ENCODE measurements at places on chromosomes 11 and 22. TPM values are rescaled to one million over a fixed set of nuclear protein-coding genes. Genes with fewer than 3 reads are reported as not detected.

Gene TMEM45B
- polyA plus RNA-seq: 247 TPM

Gene POU2AF3
- polyA plus RNA-seq: 17.2 TPM

Gene ASCL2
- polyA plus RNA-seq: 15.8 TPM

- no peak overlapping the region for H3K4me3 ChIP-seq
- no peak overlapping the region for H3K27ac ChIP-seq
- H3K36me3 ChIP-seq: no peaks in the 10 kb centered on the region
- no peak for DNase-seq
Measured at GRCh38 chr11:19321351-19321750, 80.6 kb upstream of the E2F8 start.

DNA sequence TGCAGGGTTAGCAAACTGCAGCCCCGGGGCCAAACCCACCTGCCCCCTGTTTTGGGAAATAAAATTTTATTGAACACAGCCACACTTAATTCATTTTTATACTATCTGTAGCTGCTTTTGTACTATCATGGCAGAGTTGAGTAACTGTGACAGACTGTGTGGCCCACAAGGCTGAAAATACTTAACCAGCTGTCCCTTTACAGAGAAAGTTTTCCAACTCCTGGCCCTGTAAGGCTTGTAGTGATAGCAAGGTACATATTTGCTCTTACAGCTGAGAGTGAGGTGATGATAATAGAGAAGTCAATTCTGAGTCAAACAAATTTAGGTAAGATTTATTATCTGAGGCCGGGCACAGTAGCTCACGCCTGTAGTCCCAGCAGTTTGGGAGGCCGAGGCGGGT, 87.4 kb upstream of the SLC6A5 start:
- no peaks in the 10 kb centered on the region for H3K27me3 ChIP-seq
- DNase-seq: no peak
- no peaks in the 10 kb centered on the region for H3K4me1 ChIP-seq
- H3K4me3 ChIP-seq: no peak overlapping the region
- H3K27ac ChIP-seq: no peak overlapping the region

DNA sequence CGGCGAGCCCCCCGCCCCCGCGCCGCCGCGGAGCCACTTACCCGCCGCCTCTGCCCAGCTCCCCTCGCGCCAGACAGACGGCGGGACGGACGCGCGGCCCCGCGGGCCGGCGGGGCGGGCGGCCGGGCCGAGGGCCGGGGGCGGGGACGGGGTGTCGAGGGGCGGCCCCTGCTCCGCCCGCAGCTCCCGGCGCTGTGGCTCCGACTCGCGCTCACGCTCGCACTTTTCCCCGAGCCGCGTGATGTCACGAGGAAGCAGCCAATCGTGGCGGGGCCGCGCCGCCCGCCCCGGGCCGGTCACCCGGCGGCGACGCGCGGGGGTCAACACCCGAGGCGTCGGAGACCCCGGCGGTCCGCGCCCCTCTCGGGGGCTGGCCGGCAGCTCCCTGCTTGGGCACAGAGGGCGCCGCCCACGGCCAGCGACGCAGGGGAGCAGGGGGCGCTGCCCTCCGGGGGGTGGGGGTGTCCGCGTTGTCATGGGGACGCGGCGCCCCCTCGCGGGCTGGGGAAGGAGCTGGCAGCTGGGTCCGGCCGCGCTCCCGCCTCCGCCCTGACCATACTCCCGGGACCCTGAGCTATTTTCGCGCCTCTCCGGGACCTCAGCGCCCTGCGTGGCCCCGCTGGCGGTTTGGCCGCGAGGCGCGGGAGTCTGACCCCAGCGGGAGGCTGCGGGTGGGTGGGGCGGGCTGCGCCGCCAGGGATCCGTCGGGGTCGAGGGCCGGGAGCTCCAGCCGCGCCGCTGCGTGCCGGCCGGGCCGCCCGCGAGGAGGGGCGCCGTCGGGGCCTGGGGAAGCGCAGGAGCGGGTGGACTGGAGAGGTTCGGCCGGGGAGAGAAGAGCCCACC, at the start of gene CHRM4:
TSS of gene CHRM4 (minus strand) at position 199 of the 843 bp plus-strand sequence. CDS start 5,219 bp downstream, outside the sequence.
- H3K4me1 ChIP-seq: peaks cover 45% of the 10 kb centered on the region
- H3K36me3 ChIP-seq: peaks cover 11% of the 10 kb centered on the region
- H3K27ac ChIP-seq: peak within 1 kb of the TSS; percentile 36
- DNase-seq: peak; percentile 69

DNA sequence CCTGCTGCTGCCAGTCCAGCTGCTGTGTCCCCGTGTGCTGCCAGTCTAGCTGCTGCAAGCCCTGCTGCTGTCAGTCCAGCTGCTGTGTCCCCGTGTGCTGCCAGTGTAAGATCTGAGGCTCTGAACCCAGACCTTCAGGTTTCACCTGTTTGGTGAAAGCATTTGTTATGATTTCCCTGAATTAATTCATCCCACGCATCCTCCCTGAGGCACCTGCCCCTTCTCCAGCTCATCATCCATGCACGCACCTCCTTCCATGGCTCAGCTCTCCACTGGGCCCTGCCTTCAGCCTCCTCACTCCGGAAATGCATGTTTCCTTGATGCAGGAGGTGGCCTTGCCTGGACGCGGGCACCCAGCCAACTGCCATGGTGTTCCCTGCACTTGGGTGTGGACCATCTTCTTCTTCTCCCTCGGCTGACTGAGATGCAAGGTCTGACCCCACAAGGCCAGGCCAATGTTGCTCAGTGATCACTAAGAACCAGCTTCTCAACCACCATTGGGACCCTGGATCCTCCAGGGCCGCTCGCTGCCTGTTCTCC, 788 bp downstream of the KRTAP5-10 start:
- no peak for DNase-seq
- no peaks in the 10 kb centered on the region for H3K36me3 ChIP-seq
- no peaks in the 10 kb centered on the region for H3K4me1 ChIP-seq
- H3K27ac ChIP-seq: no peak overlapping the region

- H3K27me3 ChIP-seq: no peaks in the 10 kb centered on the region
- H3K27ac ChIP-seq: no peak overlapping the region
- peaks cover 20% of the 10 kb centered on the region for H3K36me3 ChIP-seq
- H3K4me3 ChIP-seq: no peak overlapping the region
- H3K4me1 ChIP-seq: no peaks in the 10 kb centered on the region
- DNase-seq: peak; percentile 33
Measured at GRCh38 chr11:3109921-3110706, 52.9 kb upstream of the CARS1 start.
